ENCODE measurements at places on chromosomes 5 and 9.

DNA sequence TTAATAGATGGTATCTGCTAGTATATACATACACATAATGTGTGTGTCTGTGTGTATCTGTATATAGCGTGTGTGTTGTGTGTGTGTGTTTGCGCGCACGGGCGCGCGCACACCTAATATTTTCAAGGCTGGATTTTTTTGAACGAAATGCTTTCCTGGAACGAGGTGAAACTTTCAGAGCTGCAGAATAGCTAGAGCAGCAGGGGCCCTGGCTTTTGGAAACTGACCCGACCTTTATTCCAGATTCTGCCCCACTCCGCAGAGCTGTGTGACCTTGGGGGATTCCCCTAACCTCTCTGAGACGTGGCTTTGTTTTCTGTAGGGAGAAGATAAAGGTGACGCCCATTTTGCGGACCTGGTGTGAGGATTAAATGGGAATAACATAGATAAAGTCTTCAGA, 757 bp downstream of the FXN start:
- DNase-seq, result no peak

- no peak for DNase-seq
These were observed 282.5 kb downstream of the GADD45G start for GRCh38 chr9:89887286-89887685.

DNA sequence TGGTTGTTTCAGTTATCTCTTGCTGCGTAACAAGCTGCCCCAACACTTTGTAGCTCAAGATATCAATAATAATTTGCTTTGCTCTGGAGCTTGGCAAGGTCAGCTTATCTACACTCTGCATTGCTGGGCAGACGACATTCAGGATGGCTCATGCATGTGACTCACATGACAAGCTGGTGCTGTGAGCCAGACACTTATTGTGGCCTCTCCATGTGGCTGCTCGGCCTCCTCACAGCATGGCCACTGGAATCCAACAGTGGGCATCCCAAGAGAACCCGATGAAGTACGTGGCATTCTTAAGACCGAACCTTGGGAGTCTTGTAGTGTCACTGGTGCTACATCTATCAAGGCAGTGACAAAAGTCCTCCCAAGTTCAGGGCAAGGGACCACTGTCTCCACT, 94.2 kb upstream of the MVB12B start:
- DNase-seq, result no peak

- no peak for DNase-seq
These were observed 65.0 kb downstream of the IRX1 start for GRCh38 chr5:3660630-3661029.

DNA sequence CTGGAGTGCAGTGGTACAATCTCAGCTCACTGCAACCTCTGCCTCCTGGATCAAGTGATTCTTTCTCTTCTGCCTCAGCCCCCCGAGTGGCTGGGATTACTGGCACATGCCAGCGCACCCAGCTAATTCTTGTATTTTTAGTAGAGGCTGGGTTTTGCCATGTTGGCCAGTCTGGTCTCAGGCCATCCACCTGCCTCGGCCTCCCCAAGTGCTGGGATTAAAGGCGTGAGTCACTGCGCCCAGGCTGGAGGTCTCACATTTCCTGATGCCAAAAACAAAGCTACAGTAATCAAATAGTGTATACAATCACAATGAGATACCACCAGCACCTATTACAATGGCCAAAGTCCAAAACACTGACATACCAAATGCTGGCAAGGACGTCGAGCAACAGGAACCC, 51.1 kb downstream of the TTLL11 start:
- DNase-seq, result no peak

GRCh38 chr5:88188458-88189132, 80.0 kb downstream of the TMEM161B start:
- DNase-seq, result no peak

GRCh38 chr9:5886114-5886939, 4.4 kb upstream of the MLANA start:
- peak; percentile 48 for DNase-seq

DNA sequence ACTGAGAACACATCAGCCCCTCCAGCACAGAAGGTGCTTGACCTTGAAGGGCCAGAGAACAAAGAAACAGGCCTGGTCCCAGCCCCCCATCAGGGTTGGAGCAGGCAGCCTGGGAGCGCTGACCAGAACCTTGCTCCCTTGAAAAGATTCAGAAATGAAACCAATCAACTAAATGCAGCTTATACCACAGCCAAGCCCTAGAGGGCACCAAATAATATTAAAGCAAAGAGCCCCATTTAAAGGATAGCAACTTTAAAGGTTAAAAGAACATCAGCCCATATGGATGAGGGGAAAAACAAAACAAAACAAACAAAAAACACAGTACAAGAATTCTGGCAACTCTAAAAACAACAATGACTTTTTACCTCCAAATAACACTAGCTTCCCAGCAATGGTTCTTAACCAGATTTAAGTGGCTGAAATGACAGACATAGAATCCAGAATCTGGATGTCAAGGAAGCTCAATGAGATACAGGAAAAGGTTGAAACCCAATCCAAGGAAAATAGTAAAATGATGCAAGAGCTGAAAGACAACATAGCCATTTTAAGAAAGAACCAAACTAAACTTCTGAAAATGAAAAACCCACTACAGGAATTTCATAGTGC, 471.9 kb downstream of the MTRR start:
- DNase-seq, result no peak

DNA sequence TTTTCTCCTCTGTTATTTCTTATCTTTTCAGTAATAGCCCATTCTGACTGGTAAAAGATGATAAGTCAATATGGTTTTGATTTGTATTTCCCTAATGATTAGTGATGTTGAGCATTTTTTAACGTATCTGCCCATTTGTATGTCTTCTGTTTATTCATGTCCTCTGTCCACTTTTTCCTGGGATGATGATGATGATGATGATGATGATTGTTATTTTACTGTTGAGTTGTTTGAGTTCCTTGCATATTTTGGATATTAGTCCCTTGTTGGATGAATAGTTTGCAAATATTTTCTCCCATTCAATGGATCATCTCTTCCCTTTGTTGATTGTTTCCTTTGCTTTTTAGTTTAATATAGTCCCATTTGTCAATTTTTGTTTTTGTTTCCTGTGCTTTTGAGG, 27.0 kb downstream of the UTP15 start:
- no peak for DNase-seq

- no peak for DNase-seq
These were observed 30.7 kb downstream of the TNFSF15 start for GRCh38 chr9:114775121-114775520.

DNA sequence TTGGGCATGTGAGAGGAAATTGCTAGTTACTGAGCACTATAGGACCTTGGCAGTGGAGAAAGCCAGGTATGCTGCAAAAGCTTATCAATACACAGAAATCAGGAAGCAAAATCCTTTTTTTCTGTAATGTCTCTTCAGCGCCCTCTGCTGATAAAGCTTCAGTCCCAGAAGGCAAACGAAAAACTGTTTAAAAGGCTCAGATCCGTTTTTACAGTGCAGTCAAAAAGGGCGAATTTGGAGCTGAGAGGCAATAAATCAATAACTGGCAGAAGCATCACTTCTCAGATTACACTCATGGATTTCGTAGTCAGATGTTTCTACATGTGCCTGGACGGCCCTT, 1.1 kb upstream of the MAN2A1 start:
- peak; percentile 63 for DNase-seq

DNA sequence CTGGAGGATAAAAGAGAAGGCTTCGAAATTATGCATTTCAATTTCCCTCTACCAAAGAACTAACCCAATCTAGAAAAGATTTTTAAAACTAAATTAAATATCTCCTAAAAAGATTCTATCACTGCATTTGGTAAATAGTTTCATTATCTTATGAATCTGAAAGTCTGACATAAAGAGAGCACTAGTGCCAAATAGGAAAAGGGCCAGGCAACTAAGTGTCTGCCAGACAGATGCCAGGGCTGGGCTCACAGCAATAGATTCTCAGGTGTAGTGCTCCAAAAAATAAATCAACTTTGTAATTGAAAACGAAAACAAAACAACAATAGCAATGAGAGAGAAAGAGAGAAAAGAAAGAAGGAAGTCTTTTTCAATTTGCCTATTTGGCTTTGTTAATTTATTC, 157.7 kb upstream of the GNA14 start:
- DNase-seq, result no peak

DNA sequence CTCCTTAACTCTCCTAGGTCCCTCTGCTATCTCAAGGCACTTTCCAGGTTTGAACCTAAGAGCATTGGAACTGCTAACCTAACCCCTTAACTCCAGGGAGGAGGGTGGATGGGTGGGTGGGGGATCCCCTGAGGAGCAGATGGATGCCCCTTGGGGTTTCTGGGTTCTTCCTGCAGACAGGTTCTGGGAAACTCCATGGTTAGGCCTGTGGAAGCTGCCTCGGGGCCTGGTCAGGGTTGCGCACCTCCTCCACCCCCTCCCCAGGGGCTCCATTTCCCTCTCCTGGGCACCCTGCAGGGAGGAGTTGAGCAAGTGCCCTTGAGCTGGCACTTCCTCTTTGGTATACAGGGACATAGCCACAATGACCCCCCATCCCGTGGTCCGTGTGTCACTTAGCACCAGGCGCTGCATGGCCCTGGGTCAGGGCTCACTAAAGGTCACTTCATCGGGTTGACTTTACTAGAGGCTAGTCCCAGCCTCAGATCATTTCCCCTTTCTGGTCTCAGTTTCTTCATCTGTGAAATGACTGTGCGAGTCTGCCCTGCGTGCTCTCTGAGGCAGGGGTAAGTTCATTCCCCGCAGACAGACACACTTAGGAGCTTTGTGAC, 16.0 kb downstream of the CXXC5 start:
- DNase-seq, result no peak

GRCh38 chr5:37111426-37112382, 137.5 kb downstream of the CPLANE1 start:
- no peak for DNase-seq

DNA sequence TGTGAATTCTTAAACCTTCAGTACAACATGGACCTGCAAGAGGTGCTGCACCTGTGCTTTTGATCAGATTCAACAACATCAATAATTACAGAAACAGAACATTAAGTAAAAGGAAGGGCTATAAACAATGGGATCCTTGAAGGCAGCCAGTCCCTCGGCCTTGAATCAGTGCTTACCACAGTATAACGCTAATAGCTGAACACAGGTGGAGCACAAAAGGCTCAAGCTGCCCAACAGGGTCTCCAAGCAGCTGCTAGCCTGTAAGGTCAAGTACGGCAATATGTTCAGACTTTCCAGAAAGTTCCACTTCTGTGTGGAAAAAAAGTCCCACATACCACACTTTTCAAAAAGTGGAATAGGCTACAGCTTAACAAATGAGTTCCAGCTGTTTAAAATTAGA, 61.9 kb upstream of the ITGA1 start:
- no peak for DNase-seq

GRCh38 chr5:93821891-93822415, 80.6 kb upstream of the POU5F2 start:
- no peak for DNase-seq

DNA sequence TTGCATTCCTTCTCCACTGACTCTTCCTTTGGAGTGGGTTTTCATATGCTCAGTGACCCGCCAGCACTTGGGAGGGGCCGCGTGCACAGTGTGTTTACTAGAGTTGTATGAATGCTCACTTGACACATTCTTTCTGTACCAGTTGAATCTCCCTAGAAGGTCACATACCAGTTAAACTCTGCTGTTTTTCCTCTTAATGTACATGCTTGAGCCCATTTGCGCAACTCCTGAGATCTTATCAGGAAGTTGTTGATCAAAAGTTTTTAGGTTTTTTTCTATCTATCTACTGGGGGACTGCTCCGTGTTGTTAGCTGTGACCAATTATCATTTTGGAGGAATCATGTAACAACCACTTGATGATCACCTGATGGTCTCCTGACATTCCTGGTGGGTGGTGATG, 392.7 kb downstream of the CDH9 start:
- no peak for DNase-seq

GRCh38 chr9:115204904-115205453, 87.0 kb upstream of the TNC start:
- no peak for DNase-seq

- no peak for DNase-seq
These were observed 23.7 kb downstream of the SLC6A7 start for GRCh38 chr5:150213530-150213929.

- no peak for DNase-seq
These were observed 119.7 kb downstream of the PSD2 start for GRCh38 chr5:139915266-139915665.

GRCh38 chr9:91295357-91295756, 66.4 kb downstream of the AUH start:
- no peak for DNase-seq

DNA sequence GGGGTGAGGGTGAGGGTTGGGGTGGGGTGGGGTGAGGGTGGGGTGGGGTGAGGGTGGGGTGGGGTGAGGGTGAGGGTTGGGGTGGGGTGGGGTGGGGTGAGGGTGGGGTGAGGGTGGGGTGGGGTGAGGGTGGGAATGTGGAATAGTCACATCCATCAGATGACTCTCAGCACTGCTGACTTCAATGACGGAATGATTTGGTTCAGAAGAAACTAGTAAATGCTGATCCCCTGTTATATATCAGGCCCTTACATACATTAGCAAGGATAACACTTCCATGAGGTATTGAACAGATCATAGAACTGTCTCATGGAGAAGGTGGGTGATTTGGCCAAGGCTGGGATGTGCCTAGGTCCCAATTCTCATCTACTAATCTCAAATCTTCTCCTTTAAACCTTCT, 24.5 kb upstream of the C5orf47 start:
- no peak for DNase-seq

DNA sequence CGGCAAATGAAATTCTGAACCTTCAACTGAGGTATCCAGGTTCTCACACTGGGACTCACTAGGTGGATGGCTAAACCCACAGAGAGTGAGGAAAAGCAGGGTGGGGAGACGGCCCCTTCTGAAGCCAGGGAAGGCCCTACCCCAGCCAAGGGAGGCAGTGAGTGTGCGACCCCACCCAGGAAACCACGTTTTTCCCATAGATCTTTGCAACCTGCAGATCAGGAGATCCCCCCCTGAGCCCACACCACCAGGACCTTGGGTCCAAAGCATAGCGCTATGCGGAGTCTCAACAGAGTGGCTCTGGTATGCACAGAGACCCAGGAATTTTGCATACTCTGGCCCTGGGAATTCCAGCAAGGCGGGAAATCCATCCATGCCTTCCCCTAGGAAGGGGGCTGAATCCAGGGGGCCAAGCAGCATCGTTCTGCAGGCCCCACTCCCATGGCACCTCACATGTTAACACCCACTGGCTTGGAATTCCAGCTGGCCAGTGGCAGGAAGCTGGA, 19.9 kb downstream of the DTWD2 start:
- DNase-seq, result no peak

DNA sequence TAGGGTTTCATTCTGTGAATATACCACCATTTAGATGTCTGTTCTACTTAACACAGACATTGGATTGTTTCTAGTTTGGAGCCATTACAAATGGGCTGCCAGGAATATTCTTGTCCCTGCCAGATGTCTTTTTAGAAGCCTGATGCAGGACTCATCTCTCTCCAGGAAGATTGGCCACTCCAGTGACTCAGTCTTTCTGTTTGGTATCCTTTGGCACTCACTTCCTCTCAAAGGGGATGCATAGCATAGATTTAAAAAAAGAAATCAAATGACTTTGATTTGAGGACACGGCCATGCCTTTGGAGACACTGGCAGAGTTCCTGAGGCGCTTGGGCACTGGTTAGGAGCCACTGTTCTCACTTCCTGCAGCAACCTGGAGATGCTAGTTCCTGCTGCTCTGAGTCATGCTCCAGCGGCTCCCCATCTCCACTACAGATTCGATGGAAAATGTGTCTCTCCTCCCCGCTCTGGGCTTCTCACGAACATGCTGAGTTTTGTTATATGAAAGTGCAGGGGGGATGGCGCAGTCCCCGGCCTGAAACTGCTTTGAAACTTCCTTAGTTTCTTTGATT, 3.5 kb upstream of the ZNF366 start:
- DNase-seq, result peak; percentile 83

All from NCI-H446 treated with DMSO at 0.1 percent for 48 hours (cell line).